ENCODE measurements at places on chromosomes 4 and X.

DNA sequence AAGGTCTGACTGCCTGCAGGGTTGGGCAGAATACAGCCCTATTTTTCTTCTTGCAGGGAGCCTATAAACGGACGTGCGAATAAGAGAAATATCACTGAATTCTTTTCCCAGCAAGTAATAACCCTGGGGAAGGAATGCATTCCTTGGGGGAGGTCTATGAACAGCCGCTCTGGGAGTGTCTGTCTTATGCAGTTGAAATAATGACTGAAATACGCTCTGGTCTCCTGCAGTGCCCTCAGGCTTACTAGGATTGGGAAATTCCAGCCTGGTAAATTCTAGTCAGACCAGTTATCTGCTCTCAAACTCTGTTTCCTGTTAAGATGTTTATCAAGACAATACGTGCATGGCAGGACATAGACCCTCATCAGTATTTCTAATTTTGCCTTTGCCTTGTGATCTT lies 72.1 kb upstream of the FAM241A start:
- no peak for DNase-seq

GRCh38 chr4:159227984-159228383 lies 125.1 kb downstream of the RAPGEF2 start:
- no peak for DNase-seq

DNA sequence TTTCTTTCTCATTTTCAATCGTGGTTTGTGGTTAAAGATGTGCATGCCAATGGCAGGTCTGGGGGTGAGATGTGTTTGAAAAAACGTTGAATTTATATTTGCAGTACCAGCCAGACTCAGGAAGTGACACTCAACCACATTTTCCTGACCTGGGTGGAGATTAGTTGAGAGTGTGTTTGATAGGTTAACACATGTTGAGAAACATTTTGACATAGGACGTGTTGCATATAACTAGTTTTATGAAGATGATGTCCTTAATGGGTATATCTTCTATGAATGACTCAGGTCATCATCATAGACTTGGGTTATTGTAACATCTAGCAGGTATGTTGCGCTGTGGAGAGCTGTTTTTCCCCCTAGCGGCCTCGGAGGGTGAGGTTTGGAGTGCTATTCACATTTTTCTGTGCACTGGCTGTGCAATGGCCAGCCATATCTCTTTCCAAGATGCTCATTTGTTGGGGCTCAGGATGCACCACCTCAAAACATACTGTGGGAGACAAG lies 21.7 kb upstream of the CD38 start:
- DNase-seq: no peak

- DNase-seq: no peak
Measured at GRCh38 chr4:106095408-106095807, 200.1 kb downstream of the NPNT start.

- DNase-seq: no peak
Measured at GRCh38 chr4:63814171-63814964, 594.9 kb downstream of the TECRL start.

GRCh38 chr4:56320293-56320692 lies 67.0 kb downstream of the AASDH start:
- DNase-seq: no peak

DNA sequence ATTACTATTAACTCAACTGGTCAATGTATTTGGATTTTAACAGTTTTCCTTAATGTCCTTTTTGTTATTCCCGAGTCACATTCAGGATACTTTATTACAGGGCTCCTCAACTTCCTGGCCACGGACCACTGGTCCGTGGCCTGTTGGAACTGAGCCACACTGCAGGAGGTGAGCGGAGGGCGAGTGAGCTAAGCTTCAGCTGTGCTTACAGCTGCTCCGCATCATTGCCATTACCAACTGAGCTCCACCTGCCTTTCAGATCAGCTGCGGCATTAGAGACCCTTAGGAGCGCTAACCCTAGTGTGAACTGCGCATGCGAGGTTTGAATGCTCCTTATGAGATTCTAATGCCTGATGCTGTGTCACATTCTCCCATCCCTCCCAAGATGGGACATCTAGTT lies 591.7 kb downstream of the CCSER1 start:
- DNase-seq: no peak

GRCh38 chrX:3129256-3129655 lies 88.0 kb downstream of the ARSF start:
- no peak for DNase-seq

GRCh38 chrX:926991-927390 lies 285.5 kb downstream of the CRLF2 start:
- DNase-seq: no peak

DNA sequence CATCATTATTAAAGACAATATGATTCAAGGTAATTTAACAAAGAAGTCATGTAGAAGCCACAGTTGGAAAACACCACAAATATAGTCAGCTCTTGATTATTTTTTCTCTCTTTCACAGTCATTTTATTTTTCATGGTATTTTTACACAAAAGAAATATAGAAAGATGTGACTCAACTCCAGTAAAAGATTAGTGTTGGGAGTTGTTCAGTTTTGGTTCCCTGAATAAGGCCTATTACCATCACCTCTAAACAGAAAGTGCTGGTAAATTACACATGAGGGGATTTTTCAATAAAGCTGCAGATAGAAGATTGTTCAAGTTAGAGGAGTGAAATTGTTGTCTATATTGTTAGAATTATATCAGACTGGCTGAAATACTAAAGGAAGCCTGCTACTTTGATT lies 107.0 kb downstream of the DDIT4L start:
- no peak for DNase-seq

DNA sequence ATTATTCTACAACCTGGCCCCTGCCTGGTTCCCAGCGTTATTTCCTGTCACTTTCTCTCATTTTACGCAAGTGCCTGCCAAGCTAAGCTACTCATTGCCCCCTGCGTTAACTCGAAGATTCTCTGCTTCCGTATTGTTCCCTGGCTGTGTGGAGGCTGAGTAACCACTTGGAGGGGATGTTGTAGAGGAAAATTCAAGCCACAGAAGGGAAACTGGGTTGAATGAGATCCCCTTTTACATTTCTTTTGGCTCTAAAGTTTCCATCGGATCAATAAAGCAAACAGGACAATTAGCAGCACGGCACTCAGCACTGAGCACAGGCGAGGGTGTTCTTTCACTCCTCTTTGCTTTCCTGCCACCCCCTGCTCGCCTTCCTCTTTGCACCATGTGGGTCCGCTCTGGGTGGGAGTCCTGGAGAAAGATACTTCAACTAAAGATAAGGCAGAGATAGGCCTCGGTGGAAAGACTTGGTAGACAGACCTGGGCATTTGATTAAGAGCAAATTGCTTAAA lies 4.2 kb upstream of the TMSB4X start:
- no peak for DNase-seq

GRCh38 chr4:100797791-100798190 lies 280.0 kb upstream of the EMCN start:
- no peak for DNase-seq

DNA sequence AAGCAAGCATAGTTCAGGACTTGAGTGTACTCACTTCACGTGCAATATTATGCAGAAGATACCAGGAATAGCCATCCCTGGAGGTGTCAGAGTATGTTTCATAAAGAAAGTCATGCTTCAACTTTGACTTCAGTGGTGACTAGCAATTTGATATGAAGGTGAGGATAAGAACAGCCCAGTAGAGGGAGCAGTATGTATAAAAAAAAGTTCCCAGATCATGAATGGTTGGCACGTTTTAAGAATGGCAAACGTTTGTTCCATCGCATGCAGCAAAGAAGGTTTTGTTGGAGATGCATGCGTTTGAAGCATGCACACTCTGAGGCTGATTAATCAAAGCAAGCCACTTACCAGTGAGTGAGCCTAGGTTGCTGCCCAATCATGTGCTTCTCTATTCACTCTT lies 33.5 kb upstream of the SLITRK4 start:
- no peak for DNase-seq

- no peak for DNase-seq
Measured at GRCh38 chr4:138205531-138206233, 36.5 kb downstream of the SLC7A11 start.

DNA sequence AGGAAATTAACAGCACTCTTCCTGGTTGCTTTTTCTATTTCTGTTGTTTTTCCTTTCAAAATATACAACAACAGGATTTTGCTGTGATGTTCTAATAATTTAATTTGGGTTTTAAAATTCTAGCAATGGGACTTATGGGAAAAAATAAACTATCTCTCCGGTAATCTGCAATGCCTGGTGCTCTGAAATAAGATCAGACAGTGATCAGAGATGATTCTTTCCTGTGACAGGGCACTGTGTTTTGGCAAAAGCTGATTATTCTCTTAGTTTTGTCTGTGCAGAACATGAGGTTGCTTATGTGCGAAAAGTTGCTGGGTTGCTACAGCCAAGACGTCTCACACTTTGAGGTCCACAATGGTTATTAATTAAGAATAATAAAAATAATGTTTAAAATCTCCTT lies 291.7 kb downstream of the FBXO8 start:
- DNase-seq: no peak

GRCh38 chrX:38278682-38279081 lies 48.6 kb downstream of the RPGR start:
- no peak for DNase-seq

- no peak for DNase-seq
Measured at GRCh38 chr4:78809928-78810835, 34.0 kb downstream of the BMP2K start.

- DNase-seq: no peak
Measured at GRCh38 chr4:104066533-104066932, 346.7 kb upstream of the TACR3 start.

DNA sequence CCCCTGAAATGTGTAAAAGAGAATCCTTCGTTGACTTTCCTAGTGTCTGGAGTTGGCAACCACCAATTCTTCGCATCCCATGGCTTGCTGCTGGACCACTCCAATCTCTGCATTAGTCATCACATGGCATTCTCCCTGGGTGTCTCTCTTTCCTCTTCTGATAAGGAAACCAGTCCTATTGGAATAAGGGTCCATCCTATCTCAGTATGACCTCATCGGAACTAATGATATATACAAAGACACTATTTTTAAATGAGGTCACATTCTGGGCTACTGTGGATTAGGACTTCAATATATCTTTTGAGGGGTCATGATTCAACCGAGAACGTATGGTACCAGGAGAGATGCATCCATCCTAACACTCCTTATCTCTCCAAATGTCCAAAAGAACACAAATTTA lies 259.1 kb upstream of the CPEB2 start:
- no peak for DNase-seq

DNA sequence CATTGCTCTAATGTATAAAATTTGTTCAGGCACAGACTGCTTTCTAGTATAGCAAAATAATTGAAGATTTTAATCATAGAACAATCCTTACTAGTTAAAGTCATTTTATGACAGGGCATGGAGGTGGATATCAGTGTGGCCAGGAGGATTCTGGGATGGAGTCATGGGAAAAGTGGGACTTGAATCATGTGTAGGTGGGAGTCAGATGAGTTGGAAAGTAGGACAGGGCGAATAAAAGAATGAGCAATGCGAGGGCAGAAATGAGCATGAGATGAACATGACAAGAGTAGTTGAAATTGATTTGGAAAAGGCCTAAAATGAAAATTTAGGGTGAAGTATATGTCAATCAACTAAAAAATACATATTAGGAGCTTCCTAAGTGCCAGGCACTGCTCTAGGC lies 7.2 kb upstream of the SDAD1 start:
- DNase-seq: no peak

Data from GM18507 (cell line).